MCF 10A (cell line): ENCODE measurements at places on chromosomes 6 and 20. TPM values are rescaled to one million over a fixed set of nuclear protein-coding genes. Genes with fewer than 3 reads are reported as not detected.
A peak's percentile ranks its signal among the peaks of the same experiment; 100 is the strongest.

DNA sequence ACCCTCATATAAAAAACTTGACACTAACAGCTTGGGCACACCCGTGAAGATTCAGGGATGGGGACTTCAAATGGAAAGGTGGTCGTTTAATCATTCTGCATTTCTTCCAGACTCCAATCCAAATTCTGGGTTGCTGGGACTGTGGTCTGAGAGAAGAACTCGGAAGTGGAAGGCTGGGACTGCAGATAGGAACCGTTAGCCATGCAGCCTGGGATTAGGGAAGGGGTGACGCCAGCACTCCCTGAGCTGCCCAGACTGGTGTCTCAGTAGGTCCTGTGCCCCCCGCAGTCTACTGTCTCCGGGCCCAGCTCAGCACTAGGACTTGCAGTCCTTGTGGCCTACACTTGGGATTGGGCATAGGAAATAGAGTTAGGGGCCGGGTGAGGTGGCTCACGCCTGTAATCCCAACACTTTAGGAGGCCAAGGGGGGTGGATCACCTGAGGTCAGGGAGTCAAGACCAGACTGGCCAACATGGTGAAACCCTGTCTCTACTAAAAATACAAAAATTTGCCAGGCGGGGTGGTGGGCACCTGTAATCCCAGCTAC lies 511 bp upstream of the CLIC1 start:
- DNase-seq, result no peak

Gene UBE2C
- 98.4 and 107 TPM in 2 replicates for total RNA-seq

Gene TMC2
- not detected in 2 replicates for total RNA-seq

Gene STMND1
- not detected in 2 replicates for total RNA-seq

GRCh38 chr6:144731229-144731628 lies 446.1 kb downstream of the UTRN start:
- DNase-seq, result no peak

DNA sequence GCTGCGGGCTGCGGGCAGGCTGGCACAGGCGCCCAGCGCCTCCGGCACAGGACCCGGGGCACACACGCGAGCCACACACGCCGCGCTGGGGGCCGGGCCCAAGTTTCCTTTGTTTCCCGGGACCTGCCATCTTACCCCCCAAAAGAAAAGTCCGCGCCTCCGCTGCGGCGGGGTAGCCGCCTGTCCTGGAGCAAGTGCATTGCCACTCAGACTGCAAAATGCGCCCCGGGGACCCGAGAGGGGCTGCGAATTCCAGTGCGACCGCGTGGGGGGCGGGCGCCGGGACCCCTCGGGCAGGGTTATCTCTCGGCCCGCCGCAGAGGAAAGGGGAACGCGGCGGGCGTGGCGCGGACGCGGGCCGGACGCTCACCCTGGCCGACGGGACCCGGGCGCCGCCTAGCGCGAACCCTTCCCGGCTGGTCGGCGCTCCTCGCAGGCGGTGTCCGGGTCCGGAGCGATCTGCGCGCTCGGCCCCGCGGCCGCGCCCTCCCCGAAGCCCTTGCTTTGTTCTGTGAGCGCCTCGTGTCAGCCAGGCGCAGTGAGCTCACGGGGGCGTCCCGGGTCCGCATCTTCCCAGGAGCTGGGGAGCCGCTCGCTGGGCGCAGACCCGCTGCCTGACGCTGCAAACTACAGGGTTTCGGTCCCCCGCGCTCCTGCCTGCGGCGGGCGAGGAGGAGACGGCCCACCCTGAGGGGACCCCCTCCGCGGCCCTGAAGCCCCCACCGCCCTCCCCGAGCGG lies 639 bp upstream of the CD24 start:
- peak; percentile 50 for DNase-seq

- DNase-seq, result no peak
These were observed 58.7 kb downstream of the ARHGAP18 start for GRCh38 chr6:129651291-129651691.

- no peak for DNase-seq
These were observed 627 bp upstream of the EIF6 start for GRCh38 chr20:35284992-35285805.

- no peak for DNase-seq
These were observed 109.5 kb upstream of the SMLR1 start for GRCh38 chr6:130717657-130718056.

GRCh38 chr20:2873747-2874041 lies 413 bp downstream of the PTPRA start:
- peak; percentile 38 for DNase-seq

DNA sequence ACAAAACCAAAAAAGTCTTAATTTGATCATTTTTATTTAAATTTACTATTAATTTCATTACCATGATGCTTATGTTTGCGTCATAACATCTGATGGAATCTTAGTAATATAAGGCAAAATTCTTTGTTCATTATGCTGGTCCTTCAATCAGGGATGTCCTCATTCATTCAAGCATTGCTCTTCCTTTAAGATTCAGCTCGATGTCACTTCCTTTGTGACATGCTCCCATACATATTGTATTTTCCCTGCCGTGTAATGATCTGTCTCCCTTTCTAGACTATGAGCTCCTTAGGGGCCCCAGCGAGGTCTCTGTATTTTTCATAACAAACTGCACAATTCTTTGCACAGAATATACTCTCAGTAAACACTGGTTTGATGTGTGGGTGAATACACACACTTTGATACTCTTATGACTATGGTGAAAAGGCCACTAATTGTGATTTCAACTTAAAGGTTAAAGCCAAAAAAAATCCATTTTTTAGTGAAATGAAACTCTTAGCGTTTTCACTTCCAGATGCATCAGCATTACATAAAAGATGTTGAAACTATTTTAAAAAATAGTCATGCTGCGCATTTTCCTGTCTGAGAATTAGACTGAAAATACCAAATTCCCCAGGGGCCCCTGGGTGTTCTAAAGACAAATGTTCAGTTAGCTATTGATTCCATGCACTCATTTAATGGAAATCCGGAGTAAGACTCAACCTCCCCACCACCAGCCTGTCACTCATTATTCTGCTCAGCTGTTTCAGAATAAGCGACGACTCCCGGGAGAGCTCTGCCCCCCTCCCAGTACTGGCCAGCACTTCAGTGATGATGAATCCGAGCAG lies 169.7 kb downstream of the ATXN1 start:
- DNase-seq, result no peak

GRCh38 chr6:25007269-25007699 lies 71.5 kb upstream of the RIPOR2 start:
- no peak for DNase-seq

Gene PKIB
- 3.1 and 6.0 TPM in 2 replicates for total RNA-seq

Gene BMP7
- total RNA-seq, result not detected in 2 replicates

Gene OR2B6
- not detected in 2 replicates for total RNA-seq

Gene PI3
- 1.0 and 2.8 TPM in 2 replicates for total RNA-seq

DNA sequence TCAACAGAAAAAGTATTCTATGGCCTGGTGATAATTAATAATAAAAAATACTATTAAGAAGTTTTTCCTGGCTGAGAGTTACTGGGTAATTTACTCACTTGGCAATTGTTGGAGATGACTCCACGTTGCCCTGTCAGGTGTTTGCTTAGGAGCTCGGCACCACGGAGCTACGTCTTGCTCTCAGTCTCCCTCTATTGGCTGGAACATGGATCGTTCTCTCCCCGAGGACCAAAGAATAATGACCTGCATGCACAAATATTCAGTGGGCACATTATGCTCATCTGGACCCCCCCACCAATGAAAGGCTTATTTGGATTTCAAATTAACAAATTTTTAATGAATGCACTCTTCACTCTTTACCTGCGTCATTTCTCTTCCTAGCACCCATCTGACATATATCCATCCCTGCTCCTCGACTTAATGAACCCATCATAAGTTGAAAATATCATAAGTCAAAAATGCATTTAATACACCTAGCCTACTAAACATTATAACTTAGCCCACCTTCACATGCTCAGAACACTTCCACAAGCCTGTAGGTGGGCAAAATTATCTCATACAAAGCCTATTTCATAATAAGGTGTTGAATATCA lies 71.0 kb upstream of the CD83 start:
- peak; percentile 62 for DNase-seq

DNA sequence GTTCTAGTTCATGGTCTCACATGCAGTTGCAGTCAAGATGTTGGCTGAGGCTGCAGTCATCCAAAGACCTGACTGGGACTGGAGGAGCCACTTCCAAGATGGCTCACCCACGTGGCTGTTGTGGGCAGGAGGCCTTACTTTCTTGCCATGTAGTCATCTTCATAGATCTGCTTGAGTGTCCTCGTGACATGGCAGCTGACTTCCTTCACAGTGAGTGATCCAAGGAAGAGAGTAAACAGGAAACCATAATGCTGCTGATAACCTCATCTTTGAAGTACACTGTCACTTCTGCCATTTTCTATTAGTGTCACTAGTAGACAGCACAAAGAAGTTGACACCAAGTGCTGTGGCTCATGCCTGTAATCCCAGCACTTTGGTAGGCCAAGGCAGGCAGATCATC lies 40.1 kb upstream of the AKIRIN2 start:
- no peak for DNase-seq

Gene HTR1E
- total RNA-seq, result not detected in 2 replicates

DNA sequence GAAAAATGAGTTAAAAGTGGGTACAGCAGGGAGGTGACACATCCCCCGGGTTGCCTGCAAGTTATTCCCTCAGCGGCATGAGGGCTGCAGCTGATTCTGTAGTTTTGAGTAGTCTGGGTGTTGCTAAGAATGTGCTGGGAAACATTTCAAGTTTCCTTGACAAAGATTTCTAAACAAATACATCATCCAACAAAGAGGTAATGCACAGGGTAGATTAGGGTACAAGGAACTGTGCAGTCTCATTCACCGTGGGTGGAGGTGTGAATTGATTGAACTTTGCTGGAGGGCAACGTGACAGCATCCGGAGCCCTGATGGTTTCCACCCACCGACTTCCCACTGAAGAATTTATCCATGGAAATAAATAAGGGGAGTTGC lies 21.8 kb downstream of the CASS4 start:
- DNase-seq, result no peak

DNA sequence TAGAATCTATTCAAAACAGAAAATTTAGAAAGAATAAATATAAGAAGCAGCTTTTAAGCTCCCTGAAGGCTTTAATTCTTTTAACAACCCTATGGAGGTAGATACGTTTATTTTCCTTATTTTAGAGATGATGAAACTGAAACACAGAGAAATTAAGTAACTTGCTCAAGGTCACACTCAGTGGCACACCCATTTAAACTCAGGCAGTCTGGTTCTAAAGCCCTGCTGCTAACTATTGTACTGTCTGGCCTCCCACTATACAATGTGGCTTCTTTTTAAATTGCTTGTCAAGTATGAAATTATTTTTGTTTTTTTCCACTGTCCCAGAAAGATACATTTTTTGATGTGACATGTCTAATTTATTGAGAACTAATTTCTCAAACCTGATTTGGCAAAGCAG lies 55.7 kb downstream of the FAM217A start:
- no peak for DNase-seq

GRCh38 chr20:45968801-45969711 lies 2.9 kb downstream of the ZNF335 start:
- DNase-seq, result no peak

- peak; percentile 50 for DNase-seq
These were observed 12.5 kb upstream of the THBD start for GRCh38 chr20:23061734-23062561.

- no peak for DNase-seq
These were observed 15.2 kb downstream of the TBX18 start for GRCh38 chr6:84749181-84749580.
